A549 (cell line): ENCODE measurements at places on chromosomes 11 and 22.

DNA sequence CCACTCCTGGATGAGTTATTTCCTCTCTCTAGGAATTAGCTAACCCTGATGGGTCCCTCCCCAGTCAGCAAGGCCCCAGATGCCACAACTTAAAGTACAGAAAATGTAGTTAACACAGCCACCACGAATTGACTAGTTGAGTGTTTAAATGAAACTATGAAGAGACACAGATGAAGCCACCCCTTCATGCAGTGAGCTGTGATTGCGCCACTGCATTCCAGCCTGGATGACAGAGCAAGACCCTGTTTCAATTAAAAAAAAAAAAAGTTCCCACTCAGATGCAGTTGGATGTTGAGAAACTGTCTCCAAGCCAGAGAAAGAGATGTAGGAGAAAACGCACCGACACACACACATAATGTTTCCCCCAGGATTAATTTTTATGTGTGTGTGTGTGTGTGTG is 53.3 kb downstream of the SCN3B start:
- DNase-seq, result no peak

GRCh38 chr11:14422052-14422813 is 63.2 kb upstream of the RRAS2 start:
- peak; percentile 85 for DNase-seq

- no peak for DNase-seq
Measured at GRCh38 chr22:29690476-29690875, 29.3 kb upstream of the CABP7 start.

GRCh38 chr11:63874511-63874910 is 35.6 kb downstream of the MARK2 start:
- DNase-seq, result no peak

- DNase-seq, result no peak
Measured at GRCh38 chr22:46320716-46321386, 14.7 kb upstream of the TRMU start.

DNA sequence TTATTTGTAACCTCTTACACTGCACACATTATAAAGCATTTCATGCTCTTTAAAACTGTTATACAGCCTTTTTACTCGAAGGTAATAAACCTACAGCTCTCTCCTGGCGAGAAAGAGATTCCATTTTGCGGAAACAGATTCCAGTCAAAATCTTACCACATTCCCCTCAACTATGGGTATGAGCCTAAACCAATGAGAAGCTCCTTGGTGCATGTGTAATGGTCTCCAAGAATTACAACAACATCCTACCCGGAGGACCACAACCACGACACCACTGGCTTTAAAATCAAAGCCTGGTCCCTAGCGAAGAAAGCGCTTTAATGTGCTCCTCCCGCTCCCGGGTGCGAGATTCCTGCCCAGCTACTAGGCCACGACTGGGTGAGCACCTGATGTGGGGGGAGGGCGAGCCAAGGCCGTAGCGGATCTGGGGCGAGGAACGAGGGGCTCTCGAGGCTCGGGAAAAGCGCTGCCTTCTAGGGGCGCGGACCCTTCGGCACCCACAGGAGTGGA is 821 bp downstream of the CELF1 start:
- DNase-seq, result no peak

GRCh38 chr11:76790251-76790650 is 7.1 kb downstream of the TSKU start:
- DNase-seq, result no peak

DNA sequence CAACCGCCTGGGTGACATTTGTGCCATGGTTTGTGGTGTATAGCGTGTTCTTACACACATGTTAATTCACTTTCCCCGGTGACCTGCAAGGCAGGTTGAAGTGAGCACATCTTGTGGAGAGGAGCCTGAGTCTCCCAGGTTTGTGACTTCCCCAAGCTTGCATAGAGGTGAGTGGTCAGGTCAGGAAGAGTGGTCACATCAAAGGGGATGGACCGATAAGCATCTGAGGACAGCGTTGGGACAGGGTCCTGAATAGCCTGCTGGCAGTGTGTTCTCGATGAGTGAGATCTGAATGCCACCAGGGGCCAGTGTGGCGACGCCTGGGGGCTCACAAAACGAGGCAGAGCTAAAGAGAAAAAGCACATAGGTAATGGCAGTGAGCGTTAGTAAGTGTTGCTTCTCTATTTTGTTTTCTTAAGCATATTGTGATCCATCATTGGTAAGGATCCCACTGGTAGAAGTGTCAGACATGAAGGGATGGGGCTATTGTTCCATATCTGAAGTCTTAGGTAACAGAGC is 154.6 kb downstream of the GRIK4 start:
- no peak for DNase-seq

DNA sequence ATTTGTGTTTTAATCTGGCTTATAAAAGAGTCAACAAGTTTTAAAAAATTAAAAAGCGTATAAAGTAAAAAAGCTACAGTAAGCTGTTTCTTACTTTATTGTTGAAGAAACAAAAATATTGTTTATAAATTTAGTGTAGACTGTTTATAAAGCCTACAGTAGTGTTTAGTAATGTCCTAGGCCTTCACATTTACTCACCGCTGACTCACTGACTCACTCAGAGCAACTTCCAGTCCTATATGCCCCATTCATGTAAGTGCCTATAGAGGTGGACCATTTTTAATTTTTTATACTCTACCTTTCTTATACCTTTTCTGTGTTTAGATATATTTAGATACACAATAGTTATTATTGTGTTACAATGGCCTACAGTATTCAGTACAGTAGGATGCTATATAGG is 12.2 kb downstream of the MPPED2 start:
- no peak for DNase-seq

DNA sequence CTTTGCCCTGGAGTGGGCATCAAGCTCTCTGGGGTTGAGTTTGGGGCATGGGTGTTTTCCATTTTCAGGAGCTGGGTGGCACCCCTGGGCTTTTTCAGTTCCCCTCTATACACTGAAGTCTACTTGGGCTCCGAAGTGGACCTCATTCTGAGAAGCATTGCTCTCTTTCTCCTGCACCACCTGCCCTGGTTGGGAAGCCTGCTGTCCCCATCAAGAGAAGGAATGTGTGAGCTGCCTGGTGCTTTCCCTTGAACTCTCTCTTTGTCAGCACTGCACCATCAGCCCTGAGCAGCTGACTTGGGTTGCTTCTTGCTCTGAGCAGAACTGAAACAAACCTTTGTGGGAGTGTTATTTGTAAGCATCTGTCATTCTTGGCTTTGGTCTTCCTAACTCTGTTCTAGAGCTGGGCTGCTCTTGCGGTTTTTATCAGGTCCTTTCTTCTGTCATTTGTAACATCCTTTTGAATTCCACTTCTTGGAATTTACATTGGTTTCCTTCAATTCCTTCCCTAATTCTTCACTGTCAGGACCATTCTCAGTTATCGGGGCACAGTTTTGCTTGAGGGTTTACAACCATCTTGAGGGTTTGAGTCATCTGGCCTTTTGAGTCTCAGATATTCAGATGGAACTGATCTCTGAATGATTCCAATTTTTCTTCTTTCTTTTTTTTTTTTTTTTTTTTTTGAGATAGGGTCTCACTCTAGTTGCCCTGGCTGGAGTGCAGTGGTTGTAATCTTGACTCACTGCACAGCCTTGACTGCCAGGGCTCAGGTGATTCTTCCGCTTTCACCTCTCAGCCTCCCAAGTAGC is 20.5 kb downstream of the UBE2L3 start:
- DNase-seq, result no peak

DNA sequence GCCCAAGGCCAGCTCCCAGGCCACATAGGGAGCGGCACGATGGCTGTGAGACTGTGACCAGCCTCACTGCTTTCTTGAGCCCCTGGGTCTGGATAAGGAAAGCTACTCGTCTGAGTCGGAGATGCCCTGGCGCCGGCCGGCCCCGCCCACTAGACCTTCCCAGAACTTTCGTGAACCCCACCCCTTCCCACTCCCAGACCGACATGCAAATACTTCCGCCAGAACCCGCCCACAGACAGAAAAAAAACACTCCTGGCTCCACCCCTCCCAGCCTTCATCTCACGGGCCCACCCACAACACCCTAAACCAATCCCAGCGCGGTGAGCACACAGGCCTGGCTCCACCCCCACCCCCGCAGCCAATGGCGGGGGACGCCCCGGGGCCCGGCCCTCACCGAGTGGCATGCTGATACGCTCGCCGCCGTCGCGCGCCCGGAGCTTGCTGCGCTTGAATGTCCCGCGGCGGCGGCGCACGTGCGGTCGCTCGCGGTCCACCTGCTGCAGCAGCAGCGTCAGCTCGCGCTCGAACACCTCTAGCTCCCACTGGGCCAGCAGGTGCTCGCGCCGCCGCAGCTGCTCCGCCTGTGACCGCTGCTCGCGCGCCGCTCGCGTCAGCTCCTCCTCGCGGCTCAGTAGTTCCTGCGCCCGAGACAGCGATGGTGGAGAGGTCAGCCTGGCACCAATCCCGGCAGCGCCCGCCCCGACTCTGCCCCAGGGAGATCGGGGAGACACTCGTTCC is 7.0 kb downstream of the MAP3K11 start:
- DNase-seq, result peak; percentile 46

GRCh38 chr11:35615921-35616900 is 2.0 kb upstream of the FJX1 start:
- peak; percentile 52 for DNase-seq

DNA sequence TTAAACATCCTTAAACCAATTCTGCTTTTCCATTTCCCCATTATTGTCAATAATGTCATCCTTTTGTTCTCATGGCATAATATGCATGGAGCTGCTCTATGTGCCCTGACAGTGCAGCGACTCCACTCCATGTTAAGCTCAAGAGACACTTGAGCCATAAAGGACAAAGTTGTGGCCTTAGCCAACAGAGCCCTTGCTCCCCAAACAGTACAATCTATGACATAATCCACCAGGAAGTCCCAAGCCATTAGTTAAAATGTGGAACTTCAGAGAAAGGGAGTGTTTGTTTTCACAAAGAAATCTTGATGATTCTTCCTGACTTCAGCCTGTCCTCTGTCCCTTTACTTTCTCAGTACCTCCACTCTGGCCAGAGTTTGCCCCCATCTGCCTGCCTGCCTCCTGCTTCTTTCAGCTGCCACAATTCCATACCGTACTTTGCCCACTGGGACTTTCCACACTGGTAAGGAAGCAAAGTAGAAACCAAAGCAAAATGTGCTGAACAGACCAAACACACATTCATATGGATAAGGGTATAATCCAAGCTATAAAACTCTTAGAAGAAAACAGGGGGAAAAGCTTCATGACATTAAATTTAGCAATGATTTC is 46.3 kb upstream of the ZC3H12C start:
- no peak for DNase-seq

GRCh38 chr11:115931548-115932083 is 427.4 kb upstream of the CADM1 start:
- DNase-seq, result no peak

GRCh38 chr11:131734871-131735270 is 364.5 kb downstream of the NTM start:
- no peak for DNase-seq

- no peak for DNase-seq
Measured at GRCh38 chr22:25216230-25216629, 3.2 kb upstream of the CRYBB2 start.

- no peak for DNase-seq
Measured at GRCh38 chr22:21043860-21044535, 1.7 kb upstream of the LRRC74B start.

- DNase-seq, result no peak
Measured at GRCh38 chr11:5818245-5818886, 9.6 kb downstream of the OR52N2 start.

DNA sequence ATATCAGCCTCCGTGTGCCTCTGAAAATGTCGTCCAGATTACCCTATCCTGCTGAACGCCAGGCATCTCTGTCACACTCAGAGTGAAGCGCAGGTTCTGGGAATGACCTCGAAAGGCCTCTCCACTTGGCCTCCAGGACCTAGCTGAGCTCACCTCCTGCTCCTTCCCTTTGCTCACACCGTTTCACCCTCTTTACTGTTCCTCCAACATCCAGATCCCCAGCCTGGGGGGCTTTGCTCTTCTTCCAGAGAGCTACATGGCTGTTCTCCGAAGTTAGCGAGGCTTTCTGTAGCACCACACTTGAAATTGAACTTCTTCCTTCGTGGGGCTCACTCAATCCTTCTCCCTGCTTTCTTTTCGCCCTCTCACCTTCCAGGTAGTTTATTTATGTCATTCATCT is 27.9 kb downstream of the GLB1L2 start:
- no peak for DNase-seq

- DNase-seq, result no peak
Measured at GRCh38 chr22:26838471-26838825, 181.1 kb downstream of the MIAT start.
